Left ventricle myocardium inferior (tissue), 1 donor: ENCODE measurements at places on chromosomes 3 and 15.

GRCh38 chr3:127438371-127438770, 150.5 kb upstream of the PRR20G start:
- no peak for DNase-seq

DNA sequence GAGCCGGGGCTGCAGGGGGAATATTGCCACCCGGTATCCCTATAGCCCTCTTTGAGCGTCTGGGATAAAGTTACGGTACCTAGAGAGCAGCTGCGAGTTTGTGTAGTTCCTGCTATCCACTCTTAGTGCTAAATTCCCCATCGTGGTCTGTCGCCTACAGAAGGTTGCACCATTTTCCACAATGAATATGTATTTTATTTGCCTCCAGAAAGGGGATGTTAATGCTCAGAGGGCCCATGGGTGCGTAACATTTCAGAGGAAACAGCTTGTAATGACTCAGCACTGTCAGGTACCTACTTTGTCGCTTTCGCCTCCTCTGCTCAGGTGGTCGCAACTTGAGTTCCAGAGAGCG, 1.1 kb downstream of the SLCO3A1 start:
- no peak for DNase-seq

DNA sequence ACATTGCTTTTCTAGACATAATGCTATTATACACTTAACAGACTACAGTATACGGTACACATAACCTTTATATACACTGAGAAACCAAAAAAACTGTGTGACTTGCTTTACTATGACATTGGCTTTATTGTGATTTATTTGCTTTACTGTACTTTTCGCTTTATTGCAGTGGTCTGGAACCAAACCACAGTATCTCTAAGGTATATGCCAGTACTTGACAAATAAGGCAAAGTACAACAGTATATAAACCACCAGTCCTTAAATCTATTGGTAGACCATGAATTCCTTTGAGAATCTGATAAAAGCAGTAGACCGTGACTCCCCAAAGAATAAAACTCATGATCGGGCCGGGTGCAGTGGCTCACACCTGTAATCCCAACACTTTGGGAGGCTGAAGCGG, 50.3 kb downstream of the HERC1 start:
- no peak for DNase-seq

GRCh38 chr3:172188511-172188910, 149.1 kb downstream of the FNDC3B start:
- DNase-seq: no peak

- DNase-seq: peak; percentile 89
Measured at GRCh38 chr15:99452728-99453636, 112.8 kb upstream of the MEF2A start.

- DNase-seq: no peak
Measured at GRCh38 chr3:156230278-156230900, 110.0 kb downstream of the KCNAB1 start.

DNA sequence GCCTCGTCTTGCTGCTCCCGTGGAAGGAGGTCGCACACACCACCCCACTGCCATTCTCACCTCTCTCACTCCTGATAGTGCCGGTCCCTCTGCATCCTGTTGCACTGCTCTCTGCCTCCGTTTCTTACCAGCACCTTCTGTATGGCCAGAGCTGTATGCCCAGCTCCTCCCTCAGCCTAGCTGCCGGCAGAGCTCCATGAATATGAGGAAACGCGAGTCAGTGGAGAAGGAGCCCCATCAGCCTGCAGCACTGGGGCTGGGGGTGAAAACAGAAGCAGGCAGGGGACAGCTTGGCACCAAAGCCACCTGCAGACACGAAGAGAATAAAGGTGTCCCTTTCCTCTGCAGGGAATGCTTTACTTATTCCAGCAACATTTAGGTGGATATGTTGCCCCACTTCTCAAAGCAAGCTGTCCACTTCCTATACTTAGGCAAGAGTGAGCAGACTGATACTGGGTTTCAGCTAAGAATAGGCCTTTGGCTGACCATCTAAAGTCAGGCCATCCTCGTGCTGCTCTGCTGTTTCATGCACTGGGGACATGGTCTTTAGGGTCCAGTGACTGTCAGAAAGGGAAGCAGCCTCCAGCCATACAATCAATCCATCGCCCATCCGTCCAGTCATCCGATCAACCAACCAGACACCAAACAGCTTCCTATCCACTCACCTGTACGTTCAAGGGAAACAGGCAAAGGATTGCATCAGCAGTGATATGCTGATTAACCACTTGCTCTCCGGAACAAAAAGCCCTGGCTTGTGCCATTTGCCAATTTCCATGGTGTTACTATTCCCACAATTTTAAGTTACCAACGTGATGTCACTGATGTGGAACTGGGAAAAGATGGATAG, 222.7 kb downstream of the XXYLT1 start:
- no peak for DNase-seq

- DNase-seq: no peak
Measured at GRCh38 chr3:189267981-189268613, 96.3 kb downstream of the TPRG1 start.

DNA sequence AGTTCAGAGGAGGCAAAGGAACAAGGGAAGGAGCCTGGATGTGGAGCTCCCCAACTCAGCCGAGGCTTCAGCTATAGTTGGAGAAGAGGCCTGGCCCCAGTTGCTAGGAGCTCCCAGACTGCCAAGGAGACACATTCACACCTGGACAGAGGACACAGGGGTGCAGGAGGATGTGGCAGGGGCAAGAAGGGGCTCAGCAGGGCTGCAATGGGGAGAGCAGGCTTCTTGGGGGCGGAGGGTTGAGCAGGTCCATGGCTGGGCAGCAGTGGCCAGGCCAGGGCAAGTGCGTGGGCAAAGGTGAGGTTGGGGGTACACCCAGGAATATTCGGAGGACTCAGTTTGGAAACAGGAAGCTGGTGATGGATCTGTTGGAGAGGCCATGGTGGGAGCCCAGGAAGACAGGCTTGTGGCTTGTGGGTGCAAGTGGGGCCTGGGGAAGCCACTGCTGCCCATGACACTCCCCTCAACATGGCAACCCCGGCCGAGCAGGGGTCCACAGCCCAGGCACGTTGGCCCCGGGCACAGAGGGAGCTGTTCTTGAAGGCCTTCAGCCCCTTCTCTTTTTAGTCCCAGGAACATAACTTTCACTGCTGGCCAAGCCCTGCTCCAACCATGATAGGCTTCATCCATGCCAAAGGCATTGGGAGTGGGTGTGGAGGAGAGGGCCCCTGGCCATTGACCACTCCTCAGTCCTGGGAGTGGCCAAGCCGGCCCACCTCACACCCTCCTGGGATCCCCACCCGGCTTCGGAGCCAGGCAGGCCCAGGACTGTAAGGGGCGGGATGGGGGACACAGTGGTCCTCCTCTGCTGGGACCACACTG, 33.3 kb downstream of the TSPAN3 start:
- no peak for DNase-seq

DNA sequence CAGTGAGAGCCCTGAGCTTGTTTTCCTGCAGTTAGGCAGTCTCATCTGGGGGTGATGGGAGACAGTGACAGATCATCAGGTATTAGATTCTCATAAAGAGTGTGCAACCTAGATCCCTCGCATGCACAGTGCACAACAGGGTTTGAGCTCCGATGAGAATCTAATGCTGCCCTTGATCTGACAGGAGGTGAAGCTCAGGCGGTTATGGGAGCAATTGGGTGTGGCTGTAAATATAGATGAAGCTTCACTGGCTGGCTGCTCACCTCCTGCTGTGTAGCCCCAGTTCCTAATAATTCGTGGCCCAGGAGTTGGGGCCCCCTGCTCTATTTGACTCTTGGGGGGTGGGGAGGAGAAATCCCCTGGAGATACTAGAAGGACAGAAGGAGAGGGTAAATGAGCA, 309.4 kb upstream of the STT3B start:
- no peak for DNase-seq

DNA sequence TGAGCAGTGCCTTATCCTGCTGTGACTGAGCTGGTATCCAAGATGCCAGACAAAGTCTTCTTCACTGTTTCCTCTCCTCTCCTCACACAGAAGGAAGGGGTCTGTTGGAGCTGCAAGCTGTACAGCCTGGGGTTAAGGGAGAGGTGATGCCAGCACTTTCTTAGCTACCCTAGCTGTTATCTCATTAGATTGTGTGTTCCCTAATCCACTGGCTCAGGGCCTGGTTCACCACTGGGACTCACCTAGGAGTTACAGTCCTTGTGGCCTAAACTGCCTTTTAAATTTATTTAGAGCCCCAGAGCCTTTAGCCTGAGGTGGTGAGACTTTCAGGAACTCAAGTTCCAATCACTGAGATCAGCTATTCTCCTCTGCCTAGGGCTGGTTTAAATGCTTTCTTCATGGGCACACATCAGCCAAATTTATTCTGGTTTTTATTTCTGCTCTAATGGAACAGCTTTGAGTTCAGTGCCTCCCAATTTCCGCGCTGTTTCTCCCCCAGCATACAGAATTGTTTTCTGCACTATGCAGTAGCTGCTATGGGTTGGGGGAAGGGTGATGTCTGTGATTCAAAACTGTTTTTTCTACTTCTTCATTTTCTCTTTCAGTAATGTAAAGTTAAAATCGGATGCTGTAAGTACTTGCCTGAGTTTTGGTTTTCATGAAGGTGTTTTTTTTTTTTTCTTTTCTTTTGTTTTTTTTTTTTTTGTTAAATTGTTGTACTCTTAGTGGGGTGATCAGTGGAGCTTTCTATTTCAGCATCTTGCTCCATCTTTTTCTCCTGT, 198.8 kb downstream of the DOCK3 start:
- DNase-seq: no peak

DNA sequence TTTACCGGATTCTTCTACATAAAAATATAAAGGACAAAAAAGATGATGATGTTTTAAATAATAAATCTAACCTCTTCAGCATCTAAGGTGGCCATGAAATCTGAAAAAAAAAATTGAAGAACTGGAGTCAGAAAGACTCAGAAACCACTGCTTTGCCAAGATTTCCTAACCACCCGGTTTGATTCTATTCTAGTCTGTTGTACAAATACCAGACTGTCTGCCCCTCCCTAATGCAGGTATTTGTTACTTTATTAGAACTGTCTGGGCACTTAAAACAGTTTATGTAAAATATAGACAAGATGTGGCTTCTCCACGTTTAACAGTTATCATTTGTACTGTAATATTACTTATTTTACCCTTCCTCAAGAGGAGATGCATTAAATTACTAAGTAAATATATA, 48.8 kb downstream of the UACA start:
- no peak for DNase-seq

DNA sequence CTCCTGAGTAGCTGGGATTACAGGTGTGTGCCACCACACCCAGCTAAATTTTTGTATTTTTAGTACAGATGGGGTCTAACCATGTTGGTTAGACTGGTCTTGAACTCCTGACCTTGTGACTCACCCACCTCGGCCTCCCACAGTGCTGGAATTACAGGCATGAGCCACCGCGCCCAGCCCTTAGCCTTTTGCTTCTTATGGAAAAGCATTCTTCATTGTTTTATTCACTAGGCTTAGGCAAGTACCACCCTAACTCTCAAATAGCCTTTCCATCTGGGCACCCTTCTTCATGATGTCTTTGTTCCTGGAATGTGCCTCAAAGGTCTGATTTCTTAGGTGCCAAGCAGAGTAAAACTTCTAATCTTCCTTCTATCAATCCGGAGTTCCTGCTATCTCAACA, 641.8 kb downstream of the FHIT start:
- DNase-seq: no peak

- no peak for DNase-seq
Measured at GRCh38 chr15:88388686-88389085, 78.5 kb downstream of the MRPL46 start.

- no peak for DNase-seq
Measured at GRCh38 chr15:71551566-71551965, 258.8 kb upstream of the NR2E3 start.

GRCh38 chr3:89108291-89108550, 800 bp downstream of the EPHA3 start:
- DNase-seq: no peak

DNA sequence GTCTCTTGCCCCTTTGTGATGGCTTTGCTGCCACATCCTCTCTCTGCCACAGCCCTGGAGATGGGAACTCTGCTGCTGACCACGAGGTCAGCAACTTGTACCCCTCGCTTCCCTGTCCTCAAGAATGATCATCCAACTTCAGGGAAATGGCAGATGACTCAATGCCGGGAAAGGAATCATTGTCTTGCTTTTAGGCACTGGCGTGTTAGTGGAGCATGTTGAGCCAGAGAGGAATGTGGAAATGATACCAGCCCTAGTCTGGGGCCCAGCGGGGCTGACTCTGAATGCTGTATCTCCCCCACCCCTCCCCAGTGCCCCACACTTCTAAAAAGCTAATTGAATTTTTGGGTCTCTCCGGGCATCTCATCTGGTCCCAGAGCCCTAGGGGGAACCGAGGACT, 184.9 kb upstream of the BHLHE40 start:
- no peak for DNase-seq

- no peak for DNase-seq
Measured at GRCh38 chr3:102240720-102241119, 194.1 kb upstream of the ZPLD1 start.
